ENCODE measurements at places on chromosomes 2 and 18.

GRCh38 chr2:151189125-151189524, 72.5 kb downstream of the RBM43 start:
- peak; percentile 1 for DNase-seq

GRCh38 chr2:128196471-128196931, 105.5 kb downstream of the UGGT1 start:
- DNase-seq: no peak

GRCh38 chr2:45883603-45884000, 232.1 kb downstream of the PRKCE start:
- DNase-seq: no peak

GRCh38 chr18:59323931-59324622, 5.6 kb upstream of the CPLX4 start:
- no peak for DNase-seq

- no peak for DNase-seq
Observed at GRCh38 chr2:219526320-219527075, 12.2 kb downstream of the ASIC4 start.

DNA sequence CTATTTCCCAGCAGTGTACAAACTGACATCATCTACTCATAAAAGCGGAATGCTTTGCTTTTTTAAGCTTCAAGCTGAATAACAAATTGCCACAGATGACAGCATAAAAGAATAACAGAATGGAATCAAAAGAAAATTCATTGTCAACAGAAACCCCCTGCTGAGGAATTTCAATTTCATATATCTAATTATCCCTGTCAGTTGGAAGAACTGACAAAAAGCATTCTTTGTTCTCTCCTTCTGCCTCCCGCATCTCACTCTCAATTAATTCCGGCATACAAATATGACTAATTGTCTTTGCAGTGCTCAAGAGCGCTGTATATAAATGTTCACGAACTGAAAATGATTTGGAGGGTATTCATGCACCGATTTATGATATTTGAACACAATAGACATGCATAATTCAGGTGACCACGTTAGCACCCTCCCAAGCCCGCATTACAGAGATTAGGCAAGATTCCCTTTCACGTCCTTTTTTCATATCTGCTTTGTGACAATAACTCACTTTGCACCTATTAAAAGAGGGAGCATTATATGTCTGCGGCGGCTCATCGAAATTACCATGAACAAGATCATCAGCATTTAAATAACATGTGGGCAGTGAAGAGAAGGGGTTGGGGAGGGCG, 277.7 kb upstream of the SALL3 start:
- no peak for DNase-seq

DNA sequence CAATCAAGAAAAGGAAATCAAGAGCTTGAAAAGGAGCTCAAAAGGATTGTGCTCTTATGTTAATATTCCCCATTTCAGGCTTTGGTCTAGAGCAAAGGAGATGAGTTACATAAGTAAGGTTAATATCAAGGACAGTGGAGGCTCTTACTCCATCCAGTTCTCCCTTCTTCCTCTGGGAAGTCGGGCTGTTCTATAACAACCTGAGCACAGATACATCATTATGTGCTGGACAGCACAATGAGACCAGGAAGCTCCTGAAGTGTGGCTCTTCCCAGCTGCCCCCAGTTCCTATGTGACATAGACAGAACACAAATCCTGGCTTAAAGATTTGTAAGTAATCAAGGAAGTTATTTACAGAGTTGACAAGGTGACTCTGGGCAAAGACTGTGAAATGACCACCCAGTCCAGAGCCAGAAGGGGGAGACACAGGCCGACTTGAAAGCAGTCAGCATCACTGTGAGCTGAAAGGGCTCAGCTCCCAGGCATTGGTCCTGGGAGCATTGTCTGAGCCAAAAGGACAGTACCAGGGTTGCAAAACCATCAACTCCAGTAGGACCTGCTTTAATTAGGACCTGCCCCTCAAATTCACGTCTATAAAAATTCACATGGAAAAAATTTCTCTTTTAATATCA, 917.6 kb upstream of the ACVR2A start:
- DNase-seq: no peak

DNA sequence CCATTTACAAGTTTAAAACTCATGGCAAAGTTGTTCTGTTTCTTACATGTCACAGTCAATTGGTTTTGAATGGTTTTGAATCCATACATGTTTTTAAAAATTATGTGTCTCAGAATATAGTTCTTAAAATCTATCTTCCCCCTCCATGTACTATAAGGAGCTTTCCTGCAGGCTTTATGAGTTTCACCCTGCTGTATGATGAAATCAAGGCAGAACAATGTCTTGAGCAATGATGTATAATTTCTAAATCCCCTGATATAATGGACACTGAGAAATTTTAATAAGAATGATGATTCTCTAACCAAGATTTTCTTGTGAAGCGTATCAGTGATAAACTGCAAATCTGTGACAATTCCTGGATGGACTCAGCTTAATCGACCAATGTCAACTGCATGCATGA, 10.6 kb upstream of the ZNF516 start:
- DNase-seq: no peak

DNA sequence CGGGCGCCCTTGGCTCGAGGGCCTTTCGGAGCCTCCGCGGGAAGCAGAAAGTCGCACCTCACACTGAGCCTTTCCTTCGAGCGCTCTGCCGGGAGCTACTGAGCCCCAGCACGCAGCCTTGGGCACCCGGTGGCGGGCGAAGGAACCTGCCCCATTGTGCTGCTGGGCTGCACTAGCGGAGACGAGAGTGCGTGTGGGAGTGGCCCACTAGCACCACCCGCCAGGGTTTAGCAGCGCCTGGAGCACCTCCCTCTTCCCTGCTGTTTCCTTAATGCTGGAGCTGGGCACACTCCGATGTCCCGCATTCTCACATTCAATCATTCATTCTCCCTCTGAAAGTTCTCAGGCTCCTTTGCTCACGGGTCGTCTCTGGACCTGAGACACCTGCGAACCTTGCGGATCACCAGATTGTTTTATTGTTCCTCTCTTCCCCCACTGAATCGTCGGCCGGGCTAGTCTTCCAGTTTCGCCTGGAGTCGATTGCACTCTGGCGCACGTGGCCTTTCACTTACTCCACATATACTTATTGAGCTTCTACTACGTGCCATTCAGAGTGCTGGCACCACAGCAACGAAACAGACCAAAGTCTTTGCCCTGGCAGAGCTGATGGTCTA, 8.5 kb upstream of the PAX3 start:
- DNase-seq: no peak

DNA sequence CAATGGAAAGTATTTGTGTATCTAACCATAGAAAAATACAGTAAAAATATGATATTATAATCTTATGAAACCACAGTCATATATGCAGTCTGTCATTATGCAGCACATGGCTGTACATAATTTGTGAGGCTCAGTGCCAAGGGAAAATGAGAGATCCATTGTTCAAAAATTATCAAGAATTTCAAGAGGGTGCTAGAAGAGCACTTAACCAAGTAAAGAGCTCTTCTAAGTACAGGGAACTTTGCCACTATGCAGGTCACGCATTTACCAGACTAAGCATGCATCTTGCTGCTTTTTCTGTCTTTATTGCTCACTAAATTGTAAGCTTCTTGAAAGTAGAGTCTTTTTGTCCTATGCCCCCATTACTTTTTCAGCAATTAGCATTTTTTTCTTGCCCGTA, 438.0 kb downstream of the LRP1B start:
- DNase-seq: no peak

DNA sequence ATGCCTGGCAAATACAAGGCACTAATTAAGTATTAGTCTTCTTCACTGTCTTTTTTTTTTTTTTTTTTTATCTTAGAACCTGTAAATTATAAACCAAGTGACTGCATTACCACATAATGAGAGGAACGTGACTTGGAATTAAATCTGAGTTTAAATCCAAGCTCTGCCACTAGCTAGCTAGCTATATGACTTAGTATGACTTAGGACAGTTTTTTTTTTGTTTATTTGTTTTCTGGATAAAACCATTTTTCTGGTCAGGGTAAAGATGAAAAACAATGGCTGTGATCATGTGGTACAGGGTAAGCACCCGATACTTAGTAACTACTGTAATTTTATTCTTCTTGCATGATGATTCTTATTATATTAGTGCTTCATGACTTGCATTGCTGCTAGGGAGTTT, 191.8 kb upstream of the LRRTM1 start:
- DNase-seq: no peak

DNA sequence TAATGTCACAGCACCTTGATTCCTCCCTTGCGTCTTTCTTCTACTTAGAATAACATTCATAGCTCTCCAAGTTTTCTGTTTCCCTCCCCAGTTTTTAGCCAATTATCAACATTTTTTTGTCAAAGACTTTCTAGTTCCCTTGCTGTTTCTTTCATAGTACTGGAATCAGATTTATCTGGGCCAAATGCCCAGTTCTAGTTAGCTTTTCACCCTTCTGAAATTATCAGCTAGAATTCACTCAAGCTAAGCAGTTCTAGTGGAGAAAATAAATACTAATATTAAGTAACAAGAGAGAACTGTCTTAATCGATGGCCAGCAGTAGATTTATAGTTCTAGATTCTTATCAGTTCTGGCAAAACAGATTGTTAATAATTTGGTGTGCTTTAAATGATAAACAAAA, 36.2 kb downstream of the EFEMP1 start:
- no peak for DNase-seq

- DNase-seq: no peak
Observed at GRCh38 chr2:233821709-233822100, 32.6 kb downstream of the HJURP start.

DNA sequence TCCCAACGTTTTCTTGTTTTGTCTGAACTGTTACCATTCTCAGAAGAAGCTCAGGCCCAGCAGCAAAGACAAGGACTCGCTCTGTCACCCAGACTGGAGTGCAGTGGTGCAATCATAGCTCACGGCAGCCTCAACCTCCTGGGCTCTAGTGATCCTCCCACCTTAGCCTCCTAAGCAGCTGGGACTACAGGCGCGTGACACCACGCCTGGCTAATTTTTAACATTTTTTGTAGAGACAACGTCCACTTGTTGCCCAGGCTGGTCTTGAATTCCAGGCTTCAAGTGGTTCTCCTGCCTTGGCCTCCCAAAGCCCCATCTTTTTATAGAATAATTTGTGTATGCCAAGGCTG, 2.0 kb upstream of the SMYD5 start:
- no peak for DNase-seq

GRCh38 chr18:4196351-4196750, 258.8 kb downstream of the DLGAP1 start:
- no peak for DNase-seq

GRCh38 chr2:974054-974453, 23.4 kb downstream of the SNTG2 start:
- DNase-seq: peak; percentile 6

- no peak for DNase-seq
Observed at GRCh38 chr2:119550346-119550745, 6.1 kb downstream of the CFAP221 start.

DNA sequence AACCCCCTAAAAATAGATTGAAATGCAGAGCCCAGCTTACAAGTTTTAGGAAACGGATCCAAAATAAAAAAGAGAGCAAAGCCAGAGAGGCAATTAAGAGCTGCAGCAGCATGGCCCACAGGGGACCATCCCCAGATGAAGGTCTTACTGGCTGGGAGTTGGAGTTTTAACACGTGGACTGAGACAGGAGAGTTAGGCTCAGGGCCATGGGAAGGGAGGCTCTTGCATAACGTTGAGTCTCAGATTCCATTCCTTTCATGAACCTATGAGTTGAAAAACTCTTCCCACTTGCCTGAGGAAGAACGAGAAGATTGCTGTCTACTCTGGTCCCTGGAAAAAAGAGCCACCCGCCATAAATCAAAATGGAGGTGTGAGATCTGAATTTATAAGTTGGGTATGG, 101.8 kb upstream of the NDUFV2 start:
- DNase-seq: no peak

GRCh38 chr2:221420245-221420644, 151.9 kb downstream of the EPHA4 start:
- DNase-seq: no peak

DNA sequence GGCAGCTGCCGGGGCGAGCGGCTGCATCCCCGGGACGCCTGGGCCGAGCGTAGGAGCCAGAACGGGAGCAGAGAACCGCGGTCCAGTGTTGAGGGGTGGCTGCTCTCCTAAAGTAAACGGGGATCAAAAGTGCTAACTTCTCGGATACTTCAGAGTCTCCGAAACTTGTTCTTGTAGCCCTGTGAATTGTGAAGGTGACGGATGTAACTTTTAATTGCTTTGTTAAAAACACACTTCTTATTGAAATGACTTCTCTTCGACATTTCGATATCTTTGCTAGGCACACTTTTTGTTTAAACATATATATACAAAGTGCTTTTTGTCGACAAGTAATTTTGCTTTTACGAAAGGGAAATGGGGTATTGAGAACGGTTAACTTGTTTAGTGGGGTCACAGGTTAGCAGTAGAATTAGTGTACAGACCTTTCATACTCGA, 540 bp downstream of the ATP9B start:
- no peak for DNase-seq

DNA sequence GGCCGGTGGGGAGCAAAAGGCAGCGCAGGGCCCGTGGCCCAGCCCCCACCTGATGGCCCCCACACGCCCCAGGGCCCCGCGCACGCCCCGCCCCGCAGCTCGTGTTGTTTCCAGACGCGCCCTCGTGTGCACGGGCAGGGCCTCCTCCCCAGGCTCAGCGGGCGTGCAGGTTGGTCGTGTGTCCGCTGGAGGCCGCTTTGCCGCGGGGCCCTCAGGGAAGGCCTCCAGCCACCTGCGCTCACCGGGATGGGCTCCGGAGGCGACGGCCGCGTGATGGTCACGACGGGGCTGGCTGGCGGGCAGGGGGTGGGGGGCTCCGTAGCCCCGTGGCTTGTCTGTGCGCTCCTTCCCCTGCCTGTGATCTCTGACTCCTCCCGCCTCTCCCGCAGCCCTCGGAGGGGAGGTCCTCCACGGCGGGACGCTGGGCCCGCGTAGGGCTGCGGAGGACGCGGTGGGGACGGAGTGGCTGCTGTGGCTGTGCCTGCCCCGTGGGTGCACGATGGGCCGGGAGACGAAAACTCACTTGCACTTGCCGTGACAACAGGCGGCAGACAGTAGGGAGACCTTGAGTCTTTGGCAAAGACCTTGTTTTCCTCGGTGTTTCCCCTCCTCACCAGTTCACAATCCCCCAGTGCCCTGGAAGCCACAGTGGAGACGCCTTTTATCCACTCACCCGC, 67.1 kb downstream of the RTP5 start:
- DNase-seq: no peak

GRCh38 chr18:11105463-11105862, 43.9 kb downstream of the PIEZO2 start:
- no peak for DNase-seq

Data from activated effector memory CD4-positive, alpha-beta T cell treated with Interleukin-2 at 50 U/mL for 16 hours (primary cell).